ENCODE measurements at places on chromosomes 2 and 18.

GRCh38 chr2:239311132-239312040 is 89.4 kb downstream of the HDAC4 start:
- peak; percentile 11 for DNase-seq

DNA sequence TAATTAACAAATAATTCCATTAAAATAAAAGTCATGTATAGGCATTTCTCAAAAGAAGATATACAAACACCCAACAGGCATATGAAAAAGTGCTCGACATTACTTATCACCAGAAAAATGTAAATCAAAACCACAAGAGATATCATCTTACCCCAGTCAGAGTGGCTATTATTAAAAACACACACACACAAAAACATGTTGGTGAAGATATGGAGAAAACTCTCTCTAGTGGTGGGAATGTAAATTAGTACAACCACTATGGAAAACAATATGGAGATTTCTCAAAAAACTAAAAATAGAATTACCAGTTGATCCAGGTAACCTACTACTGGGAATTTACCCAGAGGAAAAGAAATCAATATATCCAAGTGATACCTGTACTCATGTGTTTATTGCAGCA is 966.3 kb upstream of the POU3F3 start:
- DNase-seq: no peak

DNA sequence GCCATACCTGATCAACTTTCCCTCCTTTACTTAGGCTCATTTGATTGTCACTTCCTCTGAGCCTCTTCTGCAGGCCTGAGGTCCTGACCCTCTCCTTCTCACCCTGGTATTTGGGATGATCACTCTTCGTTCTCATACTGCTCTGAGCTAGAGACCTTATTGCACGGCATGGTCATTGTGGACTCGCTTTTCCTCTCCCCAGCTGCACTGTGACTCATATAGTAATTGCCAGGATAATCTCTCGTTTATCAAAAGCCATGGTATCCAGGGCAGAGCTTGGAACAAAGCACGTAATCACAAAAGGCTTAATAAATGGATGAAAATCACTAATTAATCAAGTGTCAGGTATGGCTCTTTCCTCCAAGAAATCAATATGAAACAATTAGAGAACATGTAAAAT is 40.9 kb upstream of the TRIB2 start:
- no peak for DNase-seq

GRCh38 chr2:165877565-165878550 is 75.7 kb downstream of the TTC21B start:
- DNase-seq: no peak

- DNase-seq: no peak
These were observed 870.0 kb upstream of the CHAC2 start for GRCh38 chr2:52897511-52898044.

GRCh38 chr2:28390241-28390745 is 2.4 kb upstream of the FOSL2 start:
- DNase-seq: peak; percentile 89

DNA sequence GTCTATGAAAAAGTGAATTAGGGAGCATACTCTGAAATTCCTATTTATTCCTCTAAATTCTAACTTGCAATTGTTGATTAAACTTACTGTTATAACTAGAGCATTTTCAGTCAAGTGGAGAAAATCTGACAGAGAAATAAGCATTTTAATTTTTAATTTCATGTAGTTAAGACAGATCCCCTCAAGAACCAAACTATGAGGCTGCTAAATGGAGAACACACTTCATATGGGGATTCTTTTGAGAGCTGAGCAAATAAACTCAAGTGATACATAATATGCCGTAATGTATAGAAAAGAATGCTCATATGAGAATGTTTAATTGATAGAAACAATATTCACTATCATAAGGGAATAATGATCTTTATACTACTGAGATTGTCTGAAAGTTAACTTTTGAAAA is 340.8 kb downstream of the ERBB4 start:
- DNase-seq: no peak

GRCh38 chr2:73402386-73403103 is 16.9 kb downstream of the ALMS1 start:
- no peak for DNase-seq

GRCh38 chr2:230781130-230781797 is 68.6 kb downstream of the CAB39 start:
- peak; percentile 39 for DNase-seq
